ENCODE measurements at places on chromosomes 13 and 19.

DNA sequence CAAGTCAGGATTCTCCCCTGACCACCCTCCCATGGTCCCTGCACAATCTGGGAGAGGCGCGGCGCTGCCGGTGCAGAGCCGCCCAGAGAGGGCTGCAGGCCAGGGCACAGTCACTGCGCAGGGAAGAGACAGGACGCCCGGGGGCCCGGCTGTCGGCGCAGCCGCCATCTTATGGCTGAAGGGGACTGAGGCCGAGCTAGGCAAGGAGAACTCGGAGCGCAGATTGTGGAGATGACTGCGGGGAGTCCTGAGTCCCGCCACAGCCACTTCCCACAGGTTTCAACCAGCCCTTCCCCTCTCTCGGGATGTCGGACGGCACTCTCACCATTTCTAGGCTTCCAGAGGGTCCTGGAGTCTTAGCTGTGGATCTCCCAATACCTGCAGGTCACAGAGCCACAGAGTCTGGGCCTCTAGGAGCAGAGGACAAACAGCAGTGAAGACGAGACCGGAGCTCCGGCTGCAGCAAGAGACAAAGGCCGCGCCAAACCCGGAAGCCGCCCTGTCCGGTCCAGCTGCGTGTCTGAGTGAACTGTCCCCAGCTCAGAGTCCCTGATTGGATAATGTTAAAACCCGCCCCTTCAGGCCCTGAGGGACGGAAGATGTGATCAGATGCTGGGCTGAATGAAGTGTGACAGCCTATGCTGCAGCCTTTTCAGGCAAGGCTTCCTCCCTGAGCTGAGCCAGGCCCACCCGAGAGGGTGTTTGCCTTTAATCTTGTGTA, at the start of gene ZNF708:
Gene ZNF708, minus strand, starts transcription at position 526 of the 721 bp plus-strand sequence. Its CDS starts 198 bp downstream, at position 328.
- peak; percentile 75 for DNase-seq

DNA sequence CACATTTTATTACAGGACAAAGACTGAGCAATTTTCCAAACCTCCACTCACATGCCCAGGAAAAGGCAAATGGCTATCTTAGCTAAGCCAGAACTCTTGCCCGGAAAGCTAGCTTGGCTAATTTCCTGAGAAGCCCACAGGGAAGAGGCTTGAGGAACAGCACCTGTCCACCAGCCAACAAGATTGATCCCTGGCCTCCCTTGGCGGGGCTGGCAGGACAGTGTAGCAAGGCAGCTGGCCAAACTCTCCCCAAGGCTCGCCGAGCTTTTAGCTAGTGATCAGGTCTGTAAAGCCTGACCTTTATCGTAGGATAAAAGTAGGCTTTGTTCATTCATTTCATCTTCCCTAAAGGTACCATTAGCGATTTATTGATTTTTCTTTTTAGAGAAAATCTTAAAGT, 101.4 kb downstream of the UQCRFS1 start:
- no peak for DNase-seq

DNA sequence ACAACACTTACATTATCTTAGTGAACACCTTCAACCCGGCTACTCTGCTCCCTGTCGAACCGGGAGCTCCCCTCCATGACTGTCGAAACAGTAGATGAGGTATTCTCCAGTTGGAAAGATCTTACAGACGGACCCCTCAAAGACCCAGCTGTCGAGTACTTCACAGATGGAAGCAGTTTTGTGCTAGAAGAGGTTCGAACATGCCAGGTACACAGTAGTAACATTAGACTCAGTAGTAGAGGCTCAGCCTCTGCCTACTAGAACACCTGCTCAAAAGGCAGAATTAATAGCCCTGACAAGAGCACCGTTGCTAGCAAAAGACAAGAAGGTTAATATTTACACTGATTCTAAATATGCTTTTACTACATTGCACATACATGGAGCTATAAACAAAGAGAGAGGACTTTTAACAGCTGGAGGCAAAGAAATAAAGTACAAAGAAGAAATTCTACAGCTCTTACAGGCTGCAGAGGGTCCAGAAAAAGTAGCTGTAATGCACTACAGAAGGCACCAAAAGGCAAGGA, 13.6 kb upstream of the SLC15A1 start:
- no peak for DNase-seq

DNA sequence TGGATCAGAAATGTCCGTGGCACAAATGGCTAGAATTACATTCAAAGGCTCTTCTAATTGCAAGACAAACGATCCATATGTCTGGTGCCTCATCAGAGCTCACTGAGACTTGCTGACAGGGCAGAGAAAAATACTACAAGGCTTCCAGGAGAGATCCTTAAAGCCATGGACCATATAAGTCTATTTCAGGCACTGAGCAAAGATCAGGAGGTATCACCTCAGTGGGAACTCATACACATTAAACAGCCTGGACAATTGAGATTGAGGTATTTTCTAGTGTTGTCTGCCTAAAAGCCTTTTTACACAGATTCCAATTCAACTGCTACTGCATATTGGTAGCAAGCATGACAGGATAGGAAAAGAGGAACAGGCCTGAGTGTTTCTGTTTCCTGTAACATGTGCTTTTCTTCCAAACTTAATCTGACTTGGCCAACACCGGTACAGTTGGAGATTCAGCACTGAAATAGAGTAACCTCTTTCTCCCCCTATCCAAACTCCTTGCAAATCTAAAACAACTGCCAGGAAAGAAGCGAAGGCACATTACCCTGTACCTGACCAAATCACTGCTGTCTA, 65.9 kb downstream of the SERP2 start:
- no peak for DNase-seq

- DNase-seq = no peak
Measured at GRCh38 chr13:75443356-75443958, 38.5 kb downstream of the TBC1D4 start.

GRCh38 chr13:39656325-39656677, 839 bp downstream of the COG6 start:
- no peak for DNase-seq

Data from stimulated activated naive CD8-positive, alpha-beta T cell treated with anti-CD3 and anti-CD28 coated beads, Interleukin-15, Interleukin-2, amounts not matched to agents 100 U/mL and 50 U/mL, for 24 hours (primary cell).